ENCODE measurements at places on chromosomes 6 and 20. TPM values are rescaled to one million over a fixed set of nuclear protein-coding genes. Genes with fewer than 3 reads are reported as not detected.

The AIF1 gene
- total RNA-seq: 245 TPM

The BPIFB4 gene
- not detected for total RNA-seq

The LAMA2 gene
- 0.63 TPM for total RNA-seq

The PTCRA gene
- 6.9 TPM for total RNA-seq

The C6orf163 gene
- total RNA-seq: 2.0 TPM
